Fibroblast of skin of left quadriceps (primary cell): ENCODE measurements at places on chromosomes 5 and 9.
A peak's percentile ranks its signal among the peaks of the same experiment; 100 is the strongest.

DNA sequence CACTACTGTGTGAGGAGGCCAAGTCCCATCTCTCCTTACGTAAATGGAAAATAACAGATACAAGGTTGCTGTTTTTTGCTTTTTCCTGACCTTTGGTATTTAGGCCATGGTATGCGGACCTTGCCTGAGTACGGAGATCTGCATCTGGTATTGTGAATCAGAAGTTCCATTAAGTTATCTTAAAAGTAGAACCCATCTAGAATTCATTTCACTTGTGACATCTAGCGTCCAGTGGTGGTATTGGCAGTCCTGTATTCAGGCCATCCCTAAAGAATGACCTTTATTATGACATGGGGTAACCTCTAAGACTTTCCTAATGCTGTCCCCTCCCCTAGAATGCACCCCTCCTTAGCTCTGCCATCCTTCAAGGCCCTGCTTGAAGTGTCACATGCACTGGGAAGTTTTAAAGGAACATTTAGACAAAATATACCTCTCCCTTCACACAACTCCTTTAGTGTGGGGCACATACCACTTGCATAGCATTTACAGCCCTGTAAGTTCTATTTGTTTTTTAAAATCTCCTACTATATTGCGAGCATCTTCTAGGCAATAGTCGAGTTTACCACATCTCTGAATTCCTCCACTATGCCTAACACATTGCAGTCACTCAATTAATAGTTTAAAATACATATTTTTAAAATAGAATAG is 1.9 kb upstream of the SPDL1 start:
- no peak for DNase-seq

DNA sequence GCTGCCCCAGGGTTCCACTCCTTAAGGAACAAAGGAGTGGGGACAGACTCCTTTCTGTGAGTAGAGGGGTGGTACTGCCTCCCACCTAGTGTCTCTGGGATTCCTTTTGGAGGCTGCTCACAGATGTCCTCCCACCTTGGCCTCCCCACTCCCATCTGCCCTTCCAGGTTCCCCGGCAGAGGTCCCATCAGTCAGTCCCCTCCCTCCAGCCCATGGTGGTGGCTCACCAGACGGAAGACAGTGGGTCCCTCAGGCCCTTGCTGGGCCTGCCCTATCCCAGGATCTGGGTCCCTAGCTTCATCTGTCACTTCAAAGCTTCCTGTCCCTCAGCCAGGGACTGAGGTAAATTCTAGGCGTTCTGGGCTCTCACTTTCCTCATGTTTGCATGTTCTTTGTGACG is 35.6 kb upstream of the NEK6 start:
- DNase-seq = no peak

DNA sequence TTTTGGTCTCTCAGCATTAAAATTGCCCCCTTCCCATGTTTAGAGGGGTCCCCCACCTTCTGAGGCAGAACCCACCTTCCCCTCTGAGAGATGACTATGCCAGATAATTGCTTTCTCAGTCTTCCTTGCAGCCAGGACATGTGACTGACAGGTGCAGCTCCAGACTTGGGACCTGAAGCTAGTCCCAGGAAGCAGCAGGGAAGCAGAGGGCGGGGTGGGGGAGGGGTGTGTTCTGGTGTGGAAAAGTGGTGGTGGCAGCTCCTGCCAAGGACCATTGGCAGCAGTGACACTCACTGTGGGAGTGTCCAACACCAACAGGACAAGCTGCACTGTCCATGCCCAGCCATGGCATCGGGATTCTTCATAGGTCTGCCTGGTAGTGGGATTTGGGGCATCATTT is 2.3 kb downstream of the EIF4E1B start:
- no peak for DNase-seq

DNA sequence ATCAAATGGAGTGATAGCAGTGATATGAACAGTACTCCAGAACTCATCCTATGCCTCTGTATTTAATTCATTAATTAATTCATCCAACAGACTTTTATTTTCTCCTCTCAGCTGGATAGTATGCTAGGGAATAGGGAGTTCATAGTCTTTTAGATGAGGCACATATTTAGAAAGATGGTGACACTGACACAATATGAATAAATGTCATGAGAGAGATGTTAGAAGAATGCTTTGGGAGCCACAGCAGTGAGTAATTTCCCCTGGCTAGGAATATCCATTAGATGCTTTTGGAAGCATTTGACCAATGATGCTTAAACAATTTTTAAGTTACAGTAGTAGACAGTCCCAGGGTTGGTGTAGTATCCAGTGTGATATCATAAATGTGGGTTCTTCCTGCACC is 428.7 kb upstream of the SGCD start:
- DNase-seq = no peak

DNA sequence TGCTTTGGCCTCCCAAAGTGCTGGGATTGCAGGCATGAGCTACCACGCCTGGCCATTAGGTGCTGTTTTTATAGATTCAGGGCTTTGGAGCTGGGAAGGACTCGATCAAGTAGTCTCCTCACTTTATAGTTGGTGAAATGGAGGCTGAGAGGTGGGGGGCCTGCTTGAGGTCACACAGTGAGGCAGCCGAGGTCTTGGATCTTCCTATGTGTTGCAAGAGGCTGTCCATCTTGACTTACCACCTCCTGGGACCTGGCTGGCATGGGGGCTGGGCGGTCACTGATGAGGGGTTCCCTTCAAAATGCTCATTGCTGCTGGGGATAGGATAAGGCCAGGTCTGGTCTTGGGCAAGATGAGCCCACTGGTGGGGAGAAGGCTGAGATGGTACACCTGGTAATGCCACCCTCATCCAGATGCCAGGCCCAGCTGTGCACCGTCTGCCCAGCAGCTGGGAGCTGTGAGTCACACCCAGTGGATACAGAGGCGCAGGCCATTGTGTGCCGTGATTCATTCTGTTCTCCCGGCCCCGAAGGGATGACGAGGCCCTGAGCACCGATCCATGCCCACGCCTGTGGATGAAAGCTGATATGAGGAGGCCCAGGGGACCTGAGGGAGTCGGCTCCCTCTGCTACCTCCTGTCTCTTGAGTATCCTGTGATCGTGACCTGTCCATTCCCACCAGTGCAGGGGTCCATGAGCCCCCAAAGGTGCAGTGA is 10.5 kb upstream of the NDST1 start:
- DNase-seq = peak; percentile 72

DNA sequence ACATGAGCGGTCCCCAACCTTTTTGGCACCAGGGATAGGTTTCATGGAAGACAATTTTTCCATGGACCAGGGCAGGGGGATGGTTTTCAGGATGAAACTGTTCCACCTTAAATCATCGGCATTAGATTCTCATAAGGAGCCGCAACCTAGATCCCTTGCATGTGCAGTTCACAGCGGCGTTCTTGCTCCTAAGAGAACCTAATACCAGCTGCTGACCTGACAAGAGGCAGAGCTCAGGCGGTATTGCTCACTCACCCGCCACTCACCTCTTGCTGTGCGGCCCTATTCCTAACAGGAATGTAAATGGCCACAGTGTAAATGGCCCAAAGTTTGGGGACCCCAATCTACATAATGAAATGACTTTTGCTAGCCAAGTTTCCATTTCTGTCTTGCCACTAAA is 3.1 kb upstream of the PLIN2 start:
- DNase-seq = no peak

DNA sequence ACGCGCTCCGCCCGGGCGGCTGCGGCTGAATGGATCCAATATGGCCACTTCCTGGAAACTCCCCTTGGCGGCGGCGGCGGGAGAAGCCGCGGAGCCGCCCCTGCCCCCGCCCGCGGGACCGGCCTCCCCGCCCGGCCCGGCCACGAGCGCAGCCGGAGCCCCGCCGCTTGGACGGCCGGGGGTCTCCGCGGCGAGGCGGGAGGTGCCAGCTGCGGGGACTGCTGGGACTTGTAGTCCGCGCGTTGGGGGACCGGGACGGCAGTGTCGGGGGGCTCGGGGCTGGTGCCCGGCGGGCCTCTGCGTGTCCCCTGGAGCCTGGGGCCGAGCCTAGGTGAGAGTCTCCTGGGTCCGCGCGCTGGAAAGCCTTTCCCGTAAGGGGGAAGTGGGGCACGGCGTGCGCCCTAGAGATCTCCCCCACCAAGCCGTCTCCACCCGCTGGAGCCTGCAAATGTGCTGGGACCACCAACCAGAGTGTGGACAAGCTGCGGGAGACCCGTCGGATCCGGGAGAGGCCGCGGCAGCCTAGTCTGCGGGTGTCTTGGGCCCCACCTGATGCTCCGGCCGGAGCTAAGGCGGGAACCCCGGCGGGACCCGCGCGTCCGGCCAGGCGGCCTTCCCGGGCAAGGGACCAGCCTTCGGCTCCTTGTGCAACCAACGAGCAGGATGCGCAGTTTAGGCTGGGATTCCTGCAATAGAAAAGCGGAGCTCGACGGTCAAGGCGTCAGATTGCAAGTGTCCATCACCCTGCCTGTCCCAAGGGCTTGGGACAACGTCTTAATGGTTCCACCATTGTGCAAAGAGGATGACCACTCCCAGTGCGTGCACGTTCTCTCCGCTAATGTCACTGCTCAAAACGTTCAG is at the start of gene SEPTIN8:
TSS of gene SEPTIN8 (minus strand) at position 31 of the 861 bp plus-strand sequence. CDS start 102 bp downstream, outside the sequence.
- DNase-seq = no peak

GRCh38 chr9:129568560-129569501 is 52.1 kb downstream of the C9orf50 start:
- DNase-seq = no peak

- DNase-seq = no peak
Measured at GRCh38 chr5:34016222-34016621, 8.4 kb upstream of the AMACR start.

GRCh38 chr5:132873119-132873929 is at the start of gene LEAP2:
TSS of gene LEAP2 (plus strand) at chr5:132873668. CDS start at chr5:132873695, 27 bp downstream.
- no peak for DNase-seq

DNA sequence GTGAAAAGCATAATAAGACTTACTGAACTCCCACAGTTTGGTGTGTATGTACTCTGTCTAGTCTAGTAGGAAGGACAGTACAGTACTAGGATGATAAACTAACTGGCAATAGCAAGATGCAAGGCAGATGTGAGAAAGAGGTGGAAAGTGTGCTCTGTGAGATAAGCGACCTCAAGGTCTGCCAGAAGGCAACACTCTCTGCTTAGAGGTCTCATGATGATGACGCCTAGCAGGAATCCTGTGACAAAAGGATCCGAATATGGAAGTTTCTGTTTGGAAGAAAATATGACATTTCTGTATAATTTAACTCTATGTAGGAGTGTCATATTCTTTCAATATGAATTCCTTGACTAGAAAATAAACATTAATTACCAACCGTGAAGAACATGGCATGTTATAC is 112.2 kb downstream of the PLPPR1 start:
- no peak for DNase-seq

DNA sequence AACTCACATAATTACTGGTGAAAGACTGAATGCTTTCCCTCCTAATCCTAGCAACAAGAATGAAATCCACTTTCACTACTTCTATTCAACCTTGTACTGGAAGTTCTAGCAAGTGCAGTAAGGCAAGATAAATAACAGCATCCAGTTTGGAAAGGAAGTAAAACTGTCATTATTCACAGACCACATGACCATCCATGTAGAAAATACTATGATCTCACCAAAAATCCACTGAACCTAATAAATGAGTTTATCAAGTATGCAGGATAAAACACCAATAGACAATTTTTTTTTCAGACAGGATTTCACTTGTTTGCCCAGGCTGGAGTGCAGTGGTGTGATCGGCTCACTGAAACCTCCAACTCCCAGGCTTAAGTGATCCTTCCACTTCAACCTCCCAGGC is 117.7 kb downstream of the TMEM167A start:
- no peak for DNase-seq

- DNase-seq = no peak
Measured at GRCh38 chr9:109780453-109781033, 545 bp downstream of the PALM2AKAP2 start.

DNA sequence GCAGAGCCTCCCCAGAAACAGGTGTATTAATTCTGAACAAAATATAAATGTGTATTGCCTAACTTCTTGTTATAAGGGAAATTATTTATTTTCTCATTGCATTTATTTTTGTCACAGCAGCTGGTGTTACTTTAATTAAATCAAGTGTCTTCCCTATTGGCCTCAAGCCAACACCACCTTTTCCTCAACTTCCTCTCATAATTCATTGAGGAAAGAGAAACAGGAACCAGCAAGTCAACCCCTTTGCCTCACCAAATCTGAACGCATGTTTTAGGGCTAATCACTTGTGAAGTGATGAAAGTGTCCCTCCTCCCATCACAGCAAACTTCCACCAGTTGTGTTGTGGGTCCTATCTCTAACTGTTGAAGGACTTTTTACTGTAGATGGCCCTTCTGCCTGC is 73.1 kb downstream of the DIRAS2 start:
- DNase-seq = no peak
